ENCODE measurements at places on chromosomes 3 and 15.

DNA sequence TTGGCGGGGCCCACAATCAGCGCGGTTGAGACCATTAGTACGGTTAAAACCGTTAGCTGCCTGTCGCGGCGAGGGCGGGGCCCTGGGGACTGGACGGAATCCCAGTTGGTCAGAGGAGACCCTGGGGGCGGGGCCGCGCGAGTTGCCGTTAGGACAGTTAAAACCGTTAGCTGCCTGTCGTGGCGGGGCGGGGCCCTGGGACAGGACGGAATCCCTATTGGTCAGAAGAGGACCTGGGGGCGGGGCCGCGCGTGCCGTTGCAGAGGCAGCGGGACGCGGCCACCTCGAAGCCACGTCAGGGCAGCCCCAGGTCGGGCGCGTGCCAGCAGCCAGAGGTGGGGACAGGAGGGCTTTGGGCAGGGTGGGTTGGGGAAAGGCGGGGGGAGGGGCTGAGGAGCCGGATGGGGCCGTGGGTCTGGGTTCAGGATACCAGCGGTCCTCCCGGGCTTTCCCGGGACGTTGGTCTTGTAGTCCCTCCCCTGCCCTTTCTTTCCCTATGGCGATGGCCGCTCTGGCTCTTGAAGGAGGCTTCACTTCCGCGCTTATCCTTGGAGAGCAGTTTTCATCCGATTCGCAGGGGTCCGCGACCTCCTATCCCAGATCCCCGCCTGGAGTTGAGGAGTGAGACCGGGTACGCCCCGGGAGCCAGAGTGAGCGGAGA is 28.0 kb downstream of the KLHDC8B start:
- no peak for DNase-seq

DNA sequence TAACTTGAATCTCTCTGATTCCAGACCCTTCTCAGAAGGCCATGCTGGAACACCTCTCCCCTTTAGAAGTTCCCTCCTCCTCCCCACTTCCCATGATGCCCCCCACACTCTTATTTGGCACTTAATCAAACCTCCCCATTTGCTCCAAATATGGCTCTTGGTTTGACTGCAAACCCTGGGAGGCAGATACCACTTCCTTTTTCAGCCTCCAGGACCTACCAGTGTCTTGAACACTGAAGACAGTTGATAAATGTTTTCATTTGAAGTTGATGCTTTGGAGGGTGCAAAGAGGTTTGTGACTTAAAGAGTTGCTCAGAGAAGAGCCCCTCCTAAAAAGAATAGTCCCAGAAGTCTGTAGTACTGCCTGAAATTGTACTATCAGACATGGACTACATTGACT is 61.5 kb downstream of the SEMA5B start:
- DNase-seq = no peak

- DNase-seq = no peak
Measured at GRCh38 chr3:152581951-152582350, 253.0 kb upstream of the P2RY1 start.

- no peak for DNase-seq
Measured at GRCh38 chr15:41401904-41402267, 410 bp downstream of the NDUFAF1 start.

GRCh38 chr3:127013758-127014535 is 31.0 kb downstream of the PLXNA1 start:
- no peak for DNase-seq

- no peak for DNase-seq
Measured at GRCh38 chr15:85116494-85116893, 134.8 kb downstream of the PDE8A start.

GRCh38 chr3:15660055-15660935 is 58.8 kb downstream of the BTD start:
- DNase-seq = no peak

- DNase-seq = no peak
Measured at GRCh38 chr15:27353856-27354255, 382.9 kb downstream of the GABRG3 start.

DNA sequence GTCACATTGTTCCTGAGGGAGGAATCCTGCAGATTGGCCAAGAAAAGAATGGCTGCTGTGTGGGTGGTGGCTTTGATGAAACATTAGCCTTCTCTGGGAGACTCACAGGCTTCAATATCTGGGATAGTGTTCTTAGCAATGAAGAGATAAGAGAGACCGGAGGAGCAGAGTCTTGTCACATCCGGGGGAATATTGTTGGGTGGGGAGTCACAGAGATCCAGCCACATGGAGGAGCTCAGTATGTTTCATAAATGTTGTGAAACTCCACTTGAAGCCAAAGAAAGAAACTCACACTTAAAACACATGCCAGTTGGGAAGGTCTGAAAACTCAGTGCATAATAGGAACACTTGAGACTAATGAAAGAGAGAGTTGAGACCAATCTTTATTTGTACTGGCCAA is 6.1 kb downstream of the PTX3 start:
- no peak for DNase-seq

DNA sequence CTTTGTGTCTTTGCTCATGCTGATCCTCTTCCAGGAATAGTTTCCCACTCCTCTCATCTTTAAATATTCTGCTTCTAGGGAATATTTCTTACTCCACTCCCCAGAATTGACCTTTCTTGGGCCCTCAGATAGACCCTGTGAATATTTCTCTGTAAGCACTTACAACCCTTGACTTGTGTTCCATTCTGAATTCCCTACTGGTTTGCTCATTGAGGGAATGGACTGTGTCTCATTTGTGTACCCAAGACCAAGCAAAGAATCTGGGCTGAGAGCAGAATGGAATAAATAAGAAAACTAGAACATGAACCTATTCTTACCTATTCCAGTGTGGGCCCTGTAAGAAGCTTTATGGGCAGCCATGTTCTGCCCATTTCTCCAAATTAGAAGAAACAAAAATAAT is 72.7 kb upstream of the TSPAN3 start:
- no peak for DNase-seq

GRCh38 chr3:45515999-45516725 is 78.4 kb upstream of the LIMD1 start:
- DNase-seq = no peak

- no peak for DNase-seq
Measured at GRCh38 chr15:48974882-48975281, 11.2 kb upstream of the SHC4 start.

GRCh38 chr3:138944929-138945708 is 1.8 kb downstream of the FOXL2 start:
- DNase-seq = no peak

GRCh38 chr3:46184469-46184868 is 23.6 kb downstream of the CCR1 start:
- no peak for DNase-seq

Measured in activated gamma-delta T cell treated with Interleukin-2 at 50 U/mL for 16 hours (primary cell).